ENCODE measurements at places on chromosomes 11 and 22.

DNA sequence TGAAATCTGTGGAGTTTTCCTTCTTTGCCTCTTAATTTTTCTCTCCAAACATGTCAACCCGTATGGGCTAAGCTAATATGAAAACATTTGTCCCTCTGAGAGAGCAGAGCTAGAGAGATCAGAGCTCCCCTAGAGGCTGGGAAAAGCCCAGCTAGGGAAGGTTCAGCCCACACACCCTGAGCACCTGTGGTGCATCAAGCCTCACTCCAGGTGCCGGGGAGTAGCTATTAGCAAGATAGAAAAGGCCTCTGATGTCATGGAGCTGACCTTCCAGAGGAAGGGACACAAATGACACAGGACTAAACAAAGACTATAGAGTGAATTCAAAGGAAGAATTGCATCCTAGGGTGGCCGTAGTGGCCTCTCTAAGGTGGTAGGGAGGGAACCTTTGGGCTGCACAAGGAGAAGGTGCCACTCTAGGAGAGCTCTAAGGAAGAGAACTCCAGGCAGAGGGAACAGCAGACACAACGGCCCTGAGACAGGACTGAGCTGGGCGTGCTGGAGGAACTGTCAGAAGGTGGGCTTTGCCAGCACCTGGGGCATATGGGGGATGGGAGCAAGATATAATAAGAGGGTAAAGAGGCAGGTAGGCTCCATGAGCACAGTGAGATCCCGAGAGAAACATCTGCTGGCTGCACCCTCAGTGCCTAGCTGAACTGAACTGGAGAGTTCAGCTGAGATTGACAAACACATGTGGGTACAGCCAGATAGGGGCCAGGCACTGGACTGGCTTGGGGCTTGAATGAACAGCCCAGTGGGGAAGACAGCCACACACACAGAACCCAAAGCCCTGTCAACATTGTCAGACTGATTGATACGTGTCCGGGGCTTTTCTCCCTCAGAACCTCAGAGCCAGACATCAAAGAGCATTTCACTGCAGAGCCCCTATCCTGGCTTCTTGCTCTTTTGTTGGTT lies 65.5 kb upstream of the DRD2 start:
- DNase-seq: no peak

- no peak for DNase-seq
Observed at GRCh38 chr11:126844789-126845188, 155.8 kb downstream of the KIRREL3 start.

DNA sequence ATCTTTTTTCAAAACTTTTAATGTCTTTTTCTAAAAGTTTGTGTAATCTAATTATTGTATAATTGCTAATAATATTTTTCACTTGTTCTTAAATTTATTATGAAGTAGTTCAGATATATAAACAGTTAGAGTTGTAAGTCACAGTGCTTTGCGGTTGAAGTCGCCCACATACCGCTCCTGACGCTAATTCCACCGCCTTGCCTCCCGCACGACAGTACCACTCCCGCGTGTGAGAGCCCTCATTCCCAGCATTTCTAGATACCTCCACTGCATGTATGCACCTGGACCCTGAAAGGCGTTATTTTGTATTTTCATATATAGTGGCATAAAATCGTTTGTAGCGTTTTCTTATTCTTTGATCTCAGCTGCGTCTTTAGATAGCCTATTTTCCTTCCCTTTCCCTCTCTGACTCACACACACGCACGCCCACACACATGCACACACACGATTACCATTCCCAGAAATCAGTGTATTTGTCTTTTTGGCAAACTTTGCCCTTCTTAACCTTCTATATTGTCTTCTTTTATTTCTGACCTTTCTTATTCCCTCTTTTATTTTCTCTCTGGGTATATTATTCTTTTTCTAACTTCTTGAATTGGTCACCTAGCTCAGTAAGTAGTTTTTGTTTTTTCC lies 56.4 kb upstream of the PITPNB start:
- no peak for DNase-seq

DNA sequence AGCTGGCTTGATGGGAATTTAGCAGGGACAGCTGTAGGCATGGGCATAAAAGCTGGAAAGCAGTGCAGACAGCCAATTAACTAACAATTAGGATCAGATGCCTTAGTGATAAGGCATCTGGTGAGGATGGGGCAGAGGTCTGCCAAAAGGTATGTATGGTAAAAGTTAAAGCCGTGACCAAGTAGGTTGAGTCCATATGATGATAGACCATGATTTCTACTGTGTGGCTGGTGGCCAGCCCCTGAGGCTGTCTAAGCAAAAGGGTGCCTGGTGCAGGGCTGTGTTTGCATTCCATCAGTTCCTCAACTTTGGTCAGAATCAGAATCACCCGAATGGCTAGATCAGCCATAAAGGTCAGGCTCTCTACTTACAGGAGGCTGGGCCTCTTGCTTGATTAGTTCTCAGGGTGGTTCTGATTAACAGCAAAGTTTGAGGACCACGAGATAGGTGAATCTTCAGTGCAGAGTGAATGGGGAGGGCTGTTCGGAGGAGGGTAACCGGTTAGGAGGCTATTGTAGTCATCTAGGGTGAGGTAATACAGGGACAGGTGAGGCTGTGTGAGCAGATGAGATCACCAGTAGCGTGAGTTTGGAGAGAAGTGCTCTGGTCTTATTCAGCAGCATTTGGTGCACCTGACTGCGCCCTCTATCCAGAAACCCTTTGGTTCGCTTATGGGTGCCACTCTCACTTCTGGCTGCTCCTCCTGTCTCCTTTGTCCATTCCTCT lies 27.2 kb downstream of the PPFIBP2 start:
- DNase-seq: no peak

DNA sequence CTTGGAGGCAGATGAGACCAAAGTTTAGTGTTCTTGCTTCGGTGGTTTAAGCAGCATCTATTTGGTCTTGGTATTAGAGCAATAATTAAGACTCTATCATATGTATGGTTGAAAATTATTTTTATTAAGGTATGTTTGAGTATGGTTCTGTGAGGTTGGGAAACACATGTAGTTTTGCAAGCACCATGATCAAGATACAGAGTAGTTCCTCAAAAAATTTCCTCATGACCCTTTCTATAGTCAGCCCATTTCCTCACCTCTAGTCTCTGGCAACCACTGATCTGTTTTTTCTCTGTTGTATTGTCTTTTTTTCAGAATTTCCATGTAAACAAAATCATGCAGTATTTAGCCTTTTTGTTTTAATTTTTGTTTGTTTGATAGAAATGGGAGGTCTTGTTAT lies 18.4 kb downstream of the MTMR3 start:
- no peak for DNase-seq

- no peak for DNase-seq
Observed at GRCh38 chr11:88521799-88522201, 184.3 kb upstream of the CTSC start.

DNA sequence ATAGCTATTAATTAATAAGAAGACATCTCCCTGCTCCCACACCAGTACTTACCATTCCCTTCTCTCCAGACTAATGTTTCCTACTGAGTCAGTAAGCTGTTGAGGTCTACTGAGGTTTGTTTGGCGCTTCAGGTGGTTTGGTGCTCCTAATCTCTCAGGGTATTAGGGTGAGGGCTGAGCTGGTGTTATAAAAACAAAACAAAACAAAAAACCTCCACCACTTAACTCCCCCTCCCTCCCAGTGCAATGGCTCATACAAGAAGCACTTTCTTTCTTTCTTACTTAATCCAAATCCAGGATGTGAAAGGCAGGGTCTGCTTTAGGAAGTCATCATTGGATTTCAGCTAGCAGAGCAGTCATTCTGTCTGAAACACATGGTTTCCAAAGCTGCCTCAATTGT lies 15.3 kb downstream of the CSTPP1 start:
- no peak for DNase-seq

GRCh38 chr11:122398167-122398566 lies 257.4 kb upstream of the UBASH3B start:
- no peak for DNase-seq

DNA sequence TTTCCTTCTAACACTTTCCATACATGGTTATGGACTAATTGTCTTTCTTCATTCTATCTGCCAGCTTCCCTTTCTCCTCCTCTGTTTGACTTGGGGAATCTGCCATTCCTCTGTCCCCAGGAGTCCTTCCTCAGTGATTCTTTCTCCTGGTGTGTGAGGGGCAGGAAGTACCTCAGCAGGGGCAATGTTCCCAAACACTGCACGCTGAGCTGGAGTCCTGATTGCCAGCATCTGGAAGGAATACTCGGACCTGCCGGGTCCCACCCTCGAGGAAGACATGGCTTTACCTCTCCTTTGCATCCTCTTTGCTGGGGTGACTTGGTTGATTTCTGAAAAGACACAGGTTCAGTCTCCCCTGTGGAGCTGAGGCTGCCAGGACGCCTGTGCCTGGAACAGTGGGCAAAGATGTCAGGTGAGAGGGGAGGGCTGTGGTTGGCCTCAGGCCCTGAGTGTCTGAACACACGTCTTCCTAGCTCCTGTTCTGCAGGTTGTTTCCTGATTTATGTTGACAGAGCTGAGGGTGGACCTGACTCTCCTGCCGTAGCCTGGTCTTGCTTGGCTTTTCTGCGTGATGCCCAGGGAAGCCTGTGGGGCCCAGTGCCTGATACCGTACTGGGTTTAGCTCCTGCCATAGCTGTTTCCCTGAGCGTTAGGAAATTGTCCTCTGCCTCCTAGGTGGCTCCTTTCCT lies 4.3 kb downstream of the COX8A start:
- DNase-seq: no peak

Measured in stimulated activated CD4-positive, alpha-beta T cell treated with anti-CD3 and anti-CD28 coated beads, Interleukin-4, amount 100 ng/mL, for 24 hours (primary cell).